Activated T-cell treated with anti-CD3 and anti-CD28 coated beads, Interleukin-2, amount 50 U/mL, for 24 hours (primary cell): ENCODE measurements at places on chromosomes 3 and 15.

DNA sequence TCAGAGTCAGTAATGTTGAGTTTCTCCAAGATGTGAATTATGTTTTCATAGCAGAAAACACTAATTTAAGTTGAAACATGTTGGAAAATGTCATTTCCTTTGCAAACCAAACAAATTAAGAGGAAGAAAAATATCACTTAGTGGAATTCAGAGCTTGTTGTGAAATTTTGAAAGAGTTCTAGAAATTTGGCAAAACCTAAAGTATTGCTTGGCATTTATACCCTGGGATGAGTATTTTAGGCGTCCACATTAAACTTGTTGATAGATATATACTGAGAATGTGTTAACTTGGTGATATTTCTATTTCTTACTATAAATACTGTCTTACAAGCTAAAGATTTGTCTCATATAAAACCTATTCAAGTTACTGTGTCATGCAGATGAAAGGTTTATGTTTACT is 335.2 kb downstream of the NSUN3 start:
- DNase-seq = no peak

- peak; percentile 50 for DNase-seq
Observed at GRCh38 chr3:12479919-12480427, 4.3 kb upstream of the TSEN2 start.

DNA sequence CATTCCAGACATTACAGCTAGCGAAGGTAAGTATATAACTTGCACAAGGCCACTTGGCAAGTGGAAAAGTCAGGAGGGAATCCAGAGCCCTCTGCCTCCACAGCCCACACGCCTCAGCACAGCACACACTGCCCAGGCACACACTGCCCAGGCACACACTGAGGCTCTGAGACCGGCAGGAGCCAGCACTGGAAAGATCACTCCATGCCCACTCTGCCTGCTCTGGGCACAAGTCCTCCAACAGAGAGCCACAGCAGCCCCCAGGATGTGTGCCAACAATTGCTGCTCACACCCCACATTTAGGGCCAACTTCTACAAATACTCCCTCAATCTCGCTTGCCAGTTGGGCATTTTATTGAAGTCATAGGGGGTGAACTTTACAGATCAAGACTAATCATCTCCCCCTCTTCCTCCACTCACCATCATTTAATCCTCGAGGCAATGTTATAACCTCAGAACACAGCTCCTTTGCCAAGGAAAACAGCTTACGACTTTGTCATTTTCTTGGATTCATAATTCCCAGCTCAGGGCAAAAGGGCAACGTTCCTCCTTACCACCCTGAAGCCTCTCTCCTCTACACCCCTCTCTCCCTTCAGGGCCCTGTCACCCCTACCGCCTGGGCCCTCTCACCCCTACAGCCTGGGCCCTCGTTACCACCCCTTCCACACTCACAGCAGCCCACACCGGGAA is 53.0 kb upstream of the TPM1 start:
- no peak for DNase-seq

DNA sequence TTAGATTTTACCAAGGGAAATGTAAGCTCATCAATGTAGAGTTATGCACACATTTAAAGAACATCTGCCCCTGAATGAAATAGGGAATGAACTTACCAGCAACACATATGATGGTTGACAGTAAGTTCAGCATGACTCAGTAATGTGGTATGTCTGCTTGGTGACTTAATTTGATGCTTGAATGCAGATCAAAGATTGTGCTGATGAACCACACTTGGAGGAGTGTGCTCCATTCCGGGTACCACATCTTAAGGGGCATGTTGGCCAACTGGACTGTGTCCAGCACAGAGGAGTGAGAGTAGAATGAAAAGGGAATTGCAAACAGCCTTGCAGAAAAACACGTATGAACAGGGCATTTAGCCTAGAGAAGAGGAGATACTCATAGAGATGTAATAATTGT is 171.0 kb upstream of the RARB start:
- no peak for DNase-seq

DNA sequence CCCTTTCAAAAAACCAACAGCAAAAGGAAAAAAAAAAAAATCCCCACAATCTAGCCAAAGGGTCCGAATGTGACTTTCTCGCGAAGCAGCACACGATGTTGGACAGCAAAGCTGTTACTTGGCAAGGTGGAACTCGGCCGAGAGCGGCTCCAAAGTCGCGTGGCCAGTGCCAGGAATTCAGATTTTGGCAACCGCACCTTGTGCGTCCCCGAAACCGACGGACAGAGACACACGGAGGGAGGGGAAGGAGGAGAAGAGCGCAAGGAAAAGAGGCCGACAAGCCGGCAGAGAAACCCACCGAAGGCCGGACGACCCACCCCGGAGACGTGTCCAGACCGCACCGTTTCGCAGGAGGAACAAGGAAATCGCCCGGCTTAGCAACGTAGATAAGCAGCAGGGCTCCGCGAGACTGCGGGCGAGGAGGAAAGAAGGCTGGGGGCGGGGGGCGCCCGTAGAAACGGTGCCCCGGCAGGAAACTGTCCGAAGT is 517.3 kb downstream of the MECOM start:
- peak; percentile 27 for DNase-seq

DNA sequence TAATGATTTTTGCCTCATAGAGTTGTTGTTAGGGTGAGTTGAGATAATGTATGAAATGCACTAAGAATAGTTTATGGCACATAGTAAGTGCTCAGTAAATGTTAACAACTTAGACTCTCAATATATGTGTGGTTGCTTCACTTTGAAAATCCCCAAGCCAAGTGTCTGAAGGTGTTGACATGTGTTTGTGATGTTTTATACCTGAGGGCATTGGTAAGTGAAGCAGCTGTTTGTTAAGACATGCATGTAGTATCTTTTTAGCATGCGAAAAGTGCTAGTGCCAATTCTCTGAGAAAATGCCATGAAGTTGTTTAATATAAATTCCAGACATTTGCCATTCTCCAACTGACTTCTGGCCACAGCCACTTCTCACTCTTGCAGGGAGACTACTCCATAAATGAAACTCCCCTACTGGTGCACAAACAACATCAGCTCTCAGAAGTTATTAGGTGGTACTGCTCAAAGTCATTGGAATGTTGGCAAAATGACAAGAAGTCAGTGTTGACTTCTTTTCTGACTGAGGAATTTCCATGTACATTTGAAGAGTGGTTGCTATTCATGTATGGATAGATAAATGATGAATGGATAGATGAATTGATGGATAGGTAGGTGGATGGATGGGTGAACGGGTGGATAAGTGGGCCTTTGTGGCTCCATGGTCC is 103.6 kb upstream of the NUDT16 start:
- no peak for DNase-seq

DNA sequence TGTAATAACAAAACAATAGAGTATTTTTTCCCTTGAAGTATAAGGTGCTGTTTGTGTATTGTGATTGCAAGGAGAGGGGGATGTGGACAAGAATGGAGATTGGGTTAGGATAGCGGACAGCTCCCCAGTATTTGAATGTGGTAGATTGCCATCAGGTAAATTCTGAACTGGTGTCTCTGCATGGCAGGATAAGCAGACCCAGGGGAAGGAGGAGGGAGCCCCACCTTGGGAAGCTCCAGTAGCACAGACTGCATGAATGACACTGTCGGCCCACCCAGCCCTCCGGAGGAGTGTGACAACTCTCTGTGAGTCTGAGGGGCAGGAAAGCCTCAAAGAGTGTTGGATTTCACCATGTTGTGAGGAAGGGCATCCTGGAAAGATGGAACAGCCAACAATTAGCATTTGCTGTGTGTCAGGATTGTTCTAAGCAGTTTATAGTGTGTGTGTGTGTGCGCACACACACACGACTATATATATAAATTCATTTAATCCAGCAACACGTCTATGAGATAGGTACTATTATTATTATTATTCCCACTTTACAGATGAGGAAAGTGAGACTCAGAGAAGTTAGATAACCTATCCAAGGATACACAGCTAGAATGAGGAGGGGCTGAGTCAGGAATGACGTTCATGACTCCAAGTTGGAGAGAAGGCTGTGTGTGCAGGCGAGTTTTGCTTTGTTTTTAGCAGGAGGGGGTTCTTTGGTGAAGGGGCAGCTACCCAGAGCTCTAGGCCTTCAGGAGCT is 63.4 kb upstream of the LCTL start:
- no peak for DNase-seq

GRCh38 chr3:143151004-143151731 is 31.6 kb downstream of the CHST2 start:
- DNase-seq = no peak

DNA sequence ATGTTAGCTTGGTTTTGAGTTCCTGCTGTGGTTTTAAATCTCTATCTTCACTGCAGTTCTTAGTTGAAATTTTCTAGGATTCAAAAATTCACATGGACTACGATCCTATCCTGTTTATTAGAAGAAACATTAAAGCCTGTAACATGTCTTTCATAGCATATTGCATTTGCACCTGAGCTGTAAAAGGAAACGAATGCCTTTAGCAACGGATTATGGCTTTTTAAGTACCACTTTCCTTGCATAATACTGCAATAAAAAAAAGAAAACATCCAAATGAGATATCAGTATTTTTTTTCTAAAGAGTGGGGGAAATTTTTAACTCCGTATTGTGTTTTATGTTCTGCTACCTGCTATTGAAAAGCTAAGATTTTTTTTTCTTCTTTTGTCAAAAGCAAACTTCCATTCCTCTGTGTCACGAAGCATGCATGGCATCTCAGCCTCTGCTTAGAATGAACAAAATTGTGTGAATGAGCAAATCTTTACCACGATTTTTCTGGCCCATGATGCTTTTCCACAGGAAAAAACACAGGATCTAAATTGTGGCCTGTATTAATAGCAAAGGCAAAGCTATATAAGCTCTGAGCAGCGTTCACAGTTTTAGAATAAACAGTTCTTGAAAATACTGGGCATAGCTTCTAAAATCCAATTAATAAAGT is 110.0 kb upstream of the CDIN1 start:
- no peak for DNase-seq

GRCh38 chr3:150215616-150216015 is 192.5 kb upstream of the TSC22D2 start:
- DNase-seq = no peak

DNA sequence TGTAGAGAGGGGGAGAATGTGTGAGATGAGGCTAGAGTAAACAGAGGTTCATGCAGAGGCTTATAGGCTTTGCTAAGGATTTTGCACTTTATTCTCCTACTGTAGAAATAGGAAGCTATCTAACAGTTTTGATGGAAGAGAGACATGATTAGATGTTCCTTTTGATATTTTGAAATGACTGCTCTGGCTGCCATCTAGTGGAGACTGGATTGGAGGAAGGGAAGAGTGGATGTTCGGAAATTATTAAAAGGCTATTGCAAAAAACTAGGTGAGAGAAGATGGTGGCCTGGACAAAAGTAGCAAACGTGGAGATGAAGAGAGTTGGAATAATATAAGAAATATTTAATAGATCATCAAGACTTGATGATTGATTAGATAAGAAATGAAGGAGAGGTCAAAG is 42.2 kb downstream of the SYN2 start:
- DNase-seq = no peak

DNA sequence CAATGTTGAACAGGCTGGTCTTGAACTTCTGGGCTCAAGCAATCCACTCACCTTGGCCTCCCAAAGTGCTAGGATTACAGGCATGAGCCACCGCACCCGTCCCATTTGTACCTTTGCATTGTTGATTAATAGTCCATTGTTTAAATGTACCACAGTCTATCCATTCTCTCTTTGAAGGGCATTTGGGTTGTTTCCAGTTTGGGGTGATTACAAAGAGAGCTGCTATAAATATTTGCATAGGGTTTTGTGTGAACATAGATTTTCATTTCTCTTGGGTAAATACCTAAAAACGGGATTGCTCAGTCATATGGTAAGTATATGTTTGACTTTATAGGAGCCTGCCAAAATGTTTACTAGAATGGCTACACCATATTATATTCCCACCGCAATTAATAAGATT is 13.7 kb upstream of the PTPRG start:
- DNase-seq = no peak

- no peak for DNase-seq
Observed at GRCh38 chr3:13590841-13591520, 42.1 kb downstream of the FBLN2 start.

- DNase-seq = no peak
Observed at GRCh38 chr3:11553436-11554235, 90.1 kb downstream of the VGLL4 start.

DNA sequence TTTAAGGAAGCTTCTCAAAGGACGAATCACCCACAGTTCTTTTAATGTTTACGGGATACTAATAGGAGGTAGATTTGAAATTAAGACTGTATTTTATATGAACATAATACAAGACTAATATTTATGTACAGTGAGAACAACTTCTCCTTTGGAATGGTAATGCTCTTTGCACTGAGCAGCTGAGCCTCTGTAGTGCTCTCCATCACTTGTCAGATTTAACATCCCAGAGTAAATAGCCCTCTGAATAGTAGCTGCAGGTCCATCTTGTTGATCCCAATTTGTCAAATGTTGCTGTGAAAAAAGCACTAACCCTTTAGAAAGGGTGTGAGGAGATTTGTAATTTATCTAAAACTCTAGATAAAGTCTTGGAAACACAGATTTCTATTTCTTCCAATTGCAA is 351.4 kb upstream of the KCNMB2 start:
- DNase-seq = no peak

DNA sequence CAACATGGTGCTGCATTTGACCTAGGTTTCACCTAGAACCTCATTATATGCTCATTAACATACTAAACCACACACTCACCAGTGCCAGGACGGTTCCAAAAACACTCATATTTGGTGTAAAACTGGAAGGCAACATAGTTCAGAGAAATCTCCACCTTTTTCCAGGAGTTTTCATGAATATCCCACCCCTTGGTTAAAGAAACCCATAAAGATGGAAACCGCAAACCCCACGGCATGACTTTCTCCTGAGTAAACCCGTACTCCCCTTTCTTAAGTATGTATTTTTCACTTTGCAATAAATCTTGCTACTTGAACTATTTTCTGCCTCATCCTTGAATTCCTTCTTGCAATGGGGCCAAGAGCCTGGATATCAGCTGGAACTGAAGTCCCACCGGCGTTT is 379.3 kb downstream of the MAGI1 start:
- DNase-seq = no peak

DNA sequence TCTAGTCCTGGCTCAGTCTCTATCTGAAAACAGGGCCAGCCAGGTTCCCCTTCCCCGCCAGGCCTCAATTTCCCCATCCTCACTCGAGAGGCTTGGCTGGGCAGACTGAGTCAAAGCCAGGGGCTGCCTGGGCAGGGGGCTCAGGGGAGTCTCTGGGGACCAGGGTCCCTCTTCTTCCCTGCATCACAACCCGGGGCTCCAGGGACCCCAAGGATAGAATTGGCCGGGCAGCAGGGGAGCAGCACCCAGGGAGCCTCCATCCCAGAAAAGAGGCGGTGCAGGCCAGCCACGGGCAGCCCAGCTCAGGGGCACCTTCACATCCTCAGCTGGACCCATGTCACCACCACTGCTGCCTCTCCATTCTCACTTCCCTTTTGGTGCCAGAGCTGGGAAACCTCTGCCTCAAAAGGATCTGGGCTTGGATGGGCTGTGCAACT is 13.3 kb upstream of the PLXND1 start:
- no peak for DNase-seq

DNA sequence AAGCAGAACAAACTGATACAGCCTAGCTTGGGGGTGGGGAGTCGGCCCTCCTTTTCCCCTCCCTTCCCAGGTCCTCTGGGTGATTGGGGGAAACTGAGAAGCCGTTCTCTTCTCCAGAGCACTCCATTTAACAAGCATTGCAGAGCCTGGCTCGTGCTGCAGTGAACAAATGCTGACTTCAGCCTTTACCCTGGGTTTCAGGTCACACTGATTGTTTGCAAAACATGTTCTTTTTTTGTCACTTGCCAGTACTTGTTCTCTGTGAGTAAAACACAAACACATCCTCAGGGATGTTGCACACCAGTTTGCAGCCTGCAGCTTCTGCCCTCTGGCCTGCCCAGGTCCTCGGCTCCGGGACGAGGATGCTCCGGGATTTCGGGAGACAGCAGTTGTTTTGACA is 132.8 kb downstream of the PGPEP1L start:
- no peak for DNase-seq
